ENCODE measurements at places on chromosomes 2 and 18.

DNA sequence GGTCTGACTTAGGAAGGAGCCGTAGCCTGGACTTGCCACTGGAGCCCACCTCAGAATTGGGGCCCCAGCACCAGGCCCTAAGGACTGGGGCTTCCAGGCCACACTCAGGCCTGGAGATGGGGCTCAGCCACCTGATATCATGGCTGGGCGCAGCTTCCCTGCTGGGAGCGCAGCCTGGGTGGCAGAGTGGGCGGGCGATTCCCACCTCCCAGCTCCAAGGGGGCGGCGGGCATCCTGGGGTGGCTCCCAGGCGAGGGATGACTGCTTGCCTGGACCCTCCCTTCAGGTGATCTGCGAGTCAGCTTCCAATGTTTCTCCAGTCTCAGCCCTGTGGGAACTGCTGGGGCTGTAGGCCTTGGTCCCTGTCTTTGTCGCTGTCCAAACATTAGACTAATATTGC is 20.1 kb downstream of the GPR35 start:
- no peak for DNase-seq

- DNase-seq, result no peak
Measured at GRCh38 chr2:108634576-108635160, 84.6 kb upstream of the RANBP2 start.

DNA sequence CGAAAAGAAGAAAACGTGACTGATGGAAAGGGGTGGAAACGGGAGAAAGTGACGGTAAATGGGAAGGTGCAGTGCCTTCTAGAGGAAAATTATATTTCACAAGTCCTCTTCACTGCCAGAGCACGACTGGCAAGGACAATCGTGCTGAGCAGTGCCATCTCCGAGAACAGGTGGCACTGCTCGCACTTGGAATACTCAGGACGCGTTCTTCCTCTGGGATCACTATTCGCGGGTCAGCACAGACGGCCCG is 364 bp downstream of the STAT1 start:
- DNase-seq, result no peak

GRCh38 chr2:223979730-223980396 is 22.6 kb downstream of the MRPL44 start:
- no peak for DNase-seq

DNA sequence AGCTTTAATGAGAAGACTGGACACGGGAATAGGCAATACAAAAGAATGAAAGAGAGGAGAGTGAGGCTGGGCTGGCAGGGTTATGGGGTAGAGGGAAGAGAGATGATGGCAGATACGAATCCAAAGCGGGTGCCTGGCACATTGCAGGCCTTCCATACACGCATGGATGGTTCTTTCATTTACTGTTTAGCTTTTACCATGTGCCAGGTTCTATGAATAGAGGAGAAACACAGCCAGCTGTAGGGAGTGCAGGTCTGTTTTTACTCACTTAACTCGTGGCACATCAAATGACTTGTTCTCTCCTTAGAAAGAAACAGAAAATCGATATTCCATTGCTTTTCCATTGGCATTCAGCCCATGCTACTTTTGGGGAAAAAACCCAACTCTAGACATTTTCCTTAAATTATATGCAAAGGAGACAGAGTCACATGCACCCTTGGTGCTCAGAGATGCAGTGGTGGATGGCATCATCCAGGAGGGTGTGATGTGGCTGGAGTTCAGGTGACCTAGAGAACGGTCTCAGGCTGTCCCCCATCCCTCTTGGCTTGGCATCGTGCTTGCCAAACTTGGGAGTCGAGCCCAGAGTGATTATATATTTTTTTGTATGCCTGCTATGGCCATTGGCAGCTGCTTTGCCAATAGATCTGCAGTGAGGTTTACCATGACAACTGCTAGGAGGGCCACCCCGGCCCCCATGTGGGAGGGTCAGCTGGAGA is 6.2 kb downstream of the LTBP1 start:
- DNase-seq, result no peak

GRCh38 chr18:34083910-34084535 is 140.7 kb downstream of the NOL4 start:
- no peak for DNase-seq

DNA sequence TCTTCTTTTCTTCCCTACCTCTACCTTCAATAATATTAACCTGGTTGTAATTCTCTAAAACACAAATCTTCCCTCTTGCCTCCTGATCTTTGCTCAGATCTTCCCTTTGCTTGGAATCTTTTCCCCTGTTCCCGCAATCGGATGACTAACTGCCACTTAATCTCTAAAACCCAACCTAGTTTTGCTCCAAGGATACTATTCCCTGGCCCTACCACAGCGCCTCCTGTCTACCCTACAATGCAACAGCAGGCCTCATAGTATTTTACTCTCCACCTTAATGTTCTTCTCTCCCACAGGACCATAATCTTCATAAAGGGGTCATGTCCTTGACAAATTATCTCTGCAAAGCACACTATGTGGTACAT is 246.8 kb upstream of the TNP1 start:
- DNase-seq, result no peak

DNA sequence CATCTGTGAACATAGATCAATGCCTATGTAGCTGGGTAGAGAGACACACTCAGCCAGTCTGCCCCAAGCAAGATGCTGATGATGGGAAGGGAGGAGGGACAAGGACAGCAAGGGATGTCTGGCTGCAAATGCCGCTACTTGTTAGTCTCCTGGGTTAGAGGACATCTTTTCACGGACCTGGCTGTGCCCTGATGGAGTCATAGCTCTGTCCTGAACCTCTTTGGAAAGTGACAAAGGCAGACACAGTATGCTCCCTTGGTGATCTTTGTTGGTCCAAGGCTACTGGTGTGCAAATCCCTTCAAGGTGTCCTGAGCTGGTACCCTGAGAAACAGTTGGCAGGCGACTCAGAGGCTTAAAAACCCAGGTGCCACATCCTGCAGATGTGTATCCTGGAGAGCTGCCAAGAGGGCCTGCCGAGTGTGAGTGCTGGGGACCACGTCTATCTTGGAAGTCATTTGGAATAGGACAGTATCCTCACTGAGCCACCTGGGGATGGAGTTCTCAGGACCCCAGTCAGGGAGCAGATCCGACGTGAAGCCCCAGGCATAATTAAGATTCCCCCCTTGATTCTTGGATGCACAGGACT is 10.8 kb downstream of the FOSL2 start:
- no peak for DNase-seq

GRCh38 chr18:74698881-74699280 is 101.2 kb downstream of the ZNF407 start:
- DNase-seq, result no peak

- DNase-seq, result no peak
Measured at GRCh38 chr18:49467599-49467998, 7.2 kb upstream of the DYM start.

GRCh38 chr18:78787751-78788150 is 191.9 kb upstream of the SALL3 start:
- DNase-seq, result no peak

DNA sequence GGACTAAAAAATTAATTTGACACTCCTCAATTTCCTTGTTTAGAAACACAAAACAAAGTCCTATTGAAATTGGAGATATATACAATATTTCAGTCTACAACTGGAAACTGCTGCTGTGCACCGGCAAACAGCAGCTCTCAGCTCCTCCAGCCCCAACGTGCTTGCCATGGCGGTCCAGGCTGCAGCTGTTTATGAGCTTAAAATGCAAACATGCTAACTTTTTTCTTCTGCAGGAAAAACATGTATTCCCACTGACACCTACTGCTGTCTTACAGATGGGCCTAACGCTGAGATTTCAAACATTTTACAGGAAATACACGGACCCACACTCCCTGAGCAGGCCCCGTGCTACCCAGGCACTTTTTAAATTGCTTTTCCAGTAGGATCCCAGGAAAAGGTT is 195.5 kb downstream of the BCL11A start:
- no peak for DNase-seq

- no peak for DNase-seq
Measured at GRCh38 chr2:203534621-203535077, 452 bp downstream of the RAPH1 start.

GRCh38 chr2:186592137-186592875 is 2.5 kb downstream of the ITGAV start:
- DNase-seq, result no peak

DNA sequence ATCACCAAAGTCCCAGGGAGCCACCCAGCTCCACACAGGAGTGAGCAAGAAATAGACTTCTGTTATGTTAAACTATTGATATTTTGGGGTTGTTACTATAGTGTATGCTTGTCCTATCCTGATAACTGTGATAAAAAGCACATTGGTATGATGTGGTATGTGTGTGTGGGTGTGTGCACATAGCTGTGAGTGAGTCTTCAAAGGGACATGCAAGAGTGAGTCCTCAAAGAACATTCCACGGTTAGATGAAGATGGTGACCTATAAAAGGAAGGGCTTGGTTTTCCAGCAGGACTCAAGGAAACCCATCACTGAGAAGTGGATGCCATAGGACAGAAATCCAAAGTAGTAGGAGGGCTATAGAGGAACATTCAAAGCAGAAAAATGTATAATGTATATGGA is 342.9 kb downstream of the TSN start:
- no peak for DNase-seq

GRCh38 chr2:29446847-29447246 is 331.6 kb downstream of the CLIP4 start:
- no peak for DNase-seq

GRCh38 chr2:4047961-4048891 is 344.9 kb downstream of the DCDC2C start:
- no peak for DNase-seq

GRCh38 chr2:240023792-240024191 is 1.4 kb downstream of the NDUFA10 start:
- DNase-seq, result no peak

GRCh38 chr2:140164449-140164848 is 1384.3 kb upstream of the NXPH2 start:
- no peak for DNase-seq

DNA sequence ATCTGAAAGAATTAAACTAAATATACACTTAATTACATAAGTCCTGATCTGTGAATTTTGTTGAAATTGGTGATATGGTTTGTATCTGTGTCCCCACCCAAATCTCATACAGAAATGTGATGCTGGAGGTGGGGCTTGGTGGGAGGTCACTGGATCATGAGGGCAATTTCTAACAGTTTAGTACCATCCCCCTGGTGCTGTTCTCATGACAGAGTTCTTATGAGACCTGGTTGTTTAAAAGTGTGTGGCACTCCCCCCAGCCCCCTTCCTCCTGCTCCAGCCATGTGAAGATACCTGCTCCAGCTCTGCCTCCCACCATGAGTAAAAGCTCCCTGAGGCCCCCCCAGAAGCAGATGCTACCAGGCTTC is 18.7 kb downstream of the FEZ2 start:
- DNase-seq, result no peak

- DNase-seq, result no peak
Measured at GRCh38 chr18:23573626-23574431, 12.5 kb downstream of the NPC1 start.

GRCh38 chr18:13539050-13539449 is 187.3 kb downstream of the FAM210A start:
- DNase-seq, result no peak

DNA sequence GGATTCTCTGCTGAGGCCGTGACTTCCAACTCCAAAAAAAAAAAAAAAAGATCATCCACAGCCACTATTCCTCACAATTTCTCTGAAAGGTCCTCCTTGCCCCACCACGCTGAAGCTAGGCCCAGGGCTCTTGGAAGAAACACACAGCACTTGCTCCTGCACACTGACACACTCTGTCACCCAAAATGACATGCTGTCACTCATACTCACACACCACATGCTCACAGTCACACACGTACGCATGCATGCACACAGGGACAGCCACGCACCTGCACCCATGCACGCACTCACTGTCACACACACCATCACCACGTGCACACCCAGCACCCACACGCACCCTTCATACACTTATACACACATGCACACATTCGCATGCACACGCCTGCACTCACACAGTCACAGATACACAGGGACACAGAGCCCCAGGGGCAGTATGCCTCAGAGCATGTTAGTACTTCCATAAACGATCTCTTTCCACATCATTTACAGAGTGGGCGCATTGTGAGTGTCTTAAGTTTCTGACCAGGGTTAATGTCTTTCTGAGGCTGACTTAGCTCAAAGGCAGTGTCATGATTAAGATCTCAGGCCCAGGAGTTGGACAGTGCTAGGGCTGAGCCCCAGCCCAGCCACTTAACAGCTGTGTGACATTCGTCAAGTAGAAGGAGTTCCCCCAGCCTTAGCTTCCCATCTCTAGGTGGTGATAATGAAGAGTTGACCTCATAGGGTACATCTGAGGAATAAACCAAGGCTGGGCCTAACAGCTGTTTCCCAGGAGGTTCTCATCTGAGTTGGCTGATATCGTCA is 93.4 kb downstream of the GLI2 start:
- DNase-seq, result no peak

DNA sequence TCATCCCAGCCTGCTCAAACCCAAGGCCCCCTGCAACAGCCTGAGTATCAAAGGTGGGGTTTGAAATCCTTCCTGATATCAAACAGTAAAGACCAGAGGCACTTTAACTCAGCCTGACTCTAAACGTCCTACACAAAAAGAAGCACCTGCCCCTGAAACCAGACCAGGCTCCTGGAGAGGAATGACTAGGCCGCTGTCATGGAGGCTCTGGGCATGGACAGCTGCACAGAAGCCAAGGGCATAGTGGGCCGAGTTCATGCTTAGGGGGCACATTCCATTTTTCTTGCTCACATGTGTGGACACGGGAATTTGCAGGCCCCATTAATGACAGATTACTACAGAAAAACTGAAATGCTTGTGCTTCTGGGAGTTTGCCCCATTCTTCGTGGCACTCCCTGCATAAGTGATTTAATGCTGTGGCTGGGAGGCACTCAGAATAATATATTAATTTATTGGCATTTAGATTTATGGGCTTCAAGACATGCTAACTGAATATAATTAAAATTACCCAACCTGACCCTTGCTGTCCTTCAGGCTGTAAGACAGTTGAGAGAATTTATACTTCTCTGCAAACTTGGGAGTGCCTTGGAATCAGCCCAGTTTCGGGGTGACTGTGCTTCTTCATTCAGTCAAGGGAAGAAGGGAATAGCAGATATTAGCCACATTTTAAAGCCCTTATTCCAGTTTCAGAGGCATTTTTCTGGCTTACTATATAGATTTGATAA is 105.5 kb downstream of the GYPC start:
- DNase-seq, result no peak

DNA sequence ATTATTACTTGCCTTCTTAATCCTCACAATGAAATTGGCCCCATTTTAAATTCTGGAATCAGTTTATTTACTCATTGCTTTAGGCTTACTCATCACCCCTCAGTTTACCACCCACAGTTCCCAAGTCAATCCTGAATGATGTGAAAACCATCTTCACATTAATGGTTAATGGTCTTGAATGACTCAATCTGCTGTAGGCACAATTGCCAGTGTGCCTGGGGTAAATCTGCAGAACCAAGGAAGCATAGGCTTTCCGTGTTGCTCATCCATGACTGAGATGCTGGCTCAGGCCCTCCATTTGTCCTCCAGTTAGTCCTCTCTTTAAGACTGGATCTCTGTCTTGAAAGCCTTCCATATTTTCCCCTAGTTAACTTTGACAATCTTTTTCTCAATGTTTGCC is 164.5 kb downstream of the PMAIP1 start:
- DNase-seq, result no peak

GRCh38 chr2:89848114-89848513 is 1156.6 kb downstream of the RPIA start:
- no peak for DNase-seq

All from SK-N-MC (cell line).